ENCODE measurements at places on chromosomes 6 and 20.

GRCh38 chr6:106186172-106186571 is 100.0 kb downstream of the PRDM1 start:
- no peak for DNase-seq

DNA sequence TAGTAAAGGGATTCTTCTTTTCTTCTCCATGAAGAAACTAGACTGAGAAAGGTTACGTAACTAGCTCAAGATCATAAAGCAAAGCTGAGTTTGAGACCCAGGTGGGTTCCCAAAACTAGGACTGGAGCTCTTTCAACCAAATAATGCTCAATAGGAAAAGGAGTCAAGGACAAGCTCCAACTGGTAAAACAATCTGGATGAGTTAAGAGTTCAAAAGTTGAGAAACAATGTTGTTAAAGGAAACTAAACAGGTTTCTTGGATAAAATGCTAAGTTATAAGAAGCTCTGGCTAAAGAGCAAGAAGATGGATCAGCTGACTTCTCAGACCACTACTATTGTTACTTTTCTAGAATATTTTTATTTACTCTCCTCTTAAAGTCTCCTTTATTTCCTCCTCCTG is 137.3 kb downstream of the MMS22L start:
- no peak for DNase-seq

DNA sequence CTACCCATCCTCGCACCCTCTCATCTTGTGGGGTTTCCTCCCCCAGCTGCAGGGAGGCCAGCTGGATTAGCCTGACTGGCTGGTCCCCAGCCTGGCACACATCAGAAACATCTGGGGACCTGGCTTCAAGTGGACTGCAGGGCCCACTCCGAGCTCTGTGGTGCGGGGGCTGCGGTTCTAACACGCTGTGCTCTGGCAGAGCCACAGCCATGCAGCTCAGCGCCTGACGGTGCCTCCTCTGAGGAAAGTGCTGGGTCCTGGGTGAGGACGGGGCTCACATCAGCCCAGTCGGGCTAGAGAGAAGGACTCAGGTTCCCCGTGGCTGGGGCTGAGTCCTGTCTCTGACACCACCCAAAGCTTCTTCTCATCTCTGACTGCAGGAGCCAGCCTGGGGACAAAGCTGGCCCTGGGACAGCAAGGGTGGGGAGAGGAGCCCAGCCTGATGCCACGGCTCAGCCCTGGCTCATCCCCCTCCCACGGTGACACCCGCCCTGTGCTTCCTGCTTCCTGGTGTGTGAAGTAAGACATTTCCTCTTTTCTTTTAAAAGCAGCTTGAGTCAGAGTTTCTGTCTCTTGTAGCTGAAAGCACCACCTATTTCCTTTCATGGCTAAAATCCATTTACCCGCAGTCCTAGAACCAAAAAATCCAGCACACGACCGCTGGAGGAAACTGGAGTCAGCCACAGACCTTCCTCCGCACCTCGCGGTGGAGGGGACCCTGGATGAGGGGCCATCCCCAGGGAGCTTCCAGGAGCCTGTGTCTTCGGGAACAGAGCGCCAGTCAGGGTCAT is 127.4 kb upstream of the AFDN start:
- peak; percentile 85 for DNase-seq

DNA sequence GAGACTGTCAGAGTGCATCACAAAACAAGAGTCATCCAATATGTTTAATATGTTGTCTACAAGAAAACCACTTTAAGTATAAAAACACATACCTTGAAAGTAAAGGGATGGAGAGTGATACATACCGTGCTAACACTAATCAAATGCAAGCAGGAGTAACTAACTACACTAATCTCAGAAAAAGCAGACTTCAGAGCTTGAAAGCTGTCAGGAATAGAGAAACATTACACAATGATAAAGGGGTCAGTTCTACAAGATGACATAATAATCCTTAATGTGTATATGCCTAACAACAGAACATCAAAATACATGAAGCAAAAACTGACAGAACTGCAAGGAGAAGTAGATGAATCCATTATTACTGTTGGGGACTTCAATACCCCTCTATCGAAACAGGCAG is 59.7 kb upstream of the SMIM29 start:
- no peak for DNase-seq

DNA sequence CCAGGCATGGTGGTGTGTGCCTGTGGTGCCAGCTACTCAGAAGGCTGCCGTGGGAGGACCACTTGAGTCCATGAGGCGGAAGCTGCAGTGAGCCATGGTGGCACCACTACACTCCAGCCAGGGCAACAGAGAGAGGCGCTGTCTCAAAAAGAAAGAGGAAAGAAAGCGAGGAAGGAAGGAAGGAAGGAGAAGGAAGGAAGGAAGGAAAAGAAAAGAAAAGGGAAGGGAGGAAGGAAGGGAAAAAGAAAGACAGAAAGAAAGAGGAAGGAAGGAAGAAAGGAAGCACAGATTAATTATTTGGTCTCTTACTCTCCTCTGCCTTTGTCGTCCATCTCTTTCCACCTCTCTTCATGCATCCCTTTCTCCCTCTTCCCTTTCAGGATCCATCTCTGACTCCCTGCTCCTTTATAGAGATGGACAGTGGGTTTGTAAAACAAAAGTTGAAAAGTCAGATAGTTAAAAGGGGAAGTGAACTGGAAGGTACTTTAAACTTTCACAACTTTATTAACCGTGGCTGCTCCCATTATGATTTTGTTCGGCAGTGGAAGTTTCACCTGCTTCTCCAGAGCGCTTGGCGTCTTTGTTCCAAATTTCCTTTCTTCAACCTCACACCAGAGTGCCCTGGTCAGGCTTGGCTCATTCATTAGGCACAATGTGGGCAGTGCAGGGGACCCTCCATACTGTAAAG is 1.5 kb downstream of the HLA-DQA1 start:
- DNase-seq, result no peak

GRCh38 chr6:159217595-159218275 is 48.5 kb downstream of the FNDC1 start:
- no peak for DNase-seq

GRCh38 chr20:33042430-33042829 is 11.0 kb downstream of the BPIFB6 start:
- no peak for DNase-seq

DNA sequence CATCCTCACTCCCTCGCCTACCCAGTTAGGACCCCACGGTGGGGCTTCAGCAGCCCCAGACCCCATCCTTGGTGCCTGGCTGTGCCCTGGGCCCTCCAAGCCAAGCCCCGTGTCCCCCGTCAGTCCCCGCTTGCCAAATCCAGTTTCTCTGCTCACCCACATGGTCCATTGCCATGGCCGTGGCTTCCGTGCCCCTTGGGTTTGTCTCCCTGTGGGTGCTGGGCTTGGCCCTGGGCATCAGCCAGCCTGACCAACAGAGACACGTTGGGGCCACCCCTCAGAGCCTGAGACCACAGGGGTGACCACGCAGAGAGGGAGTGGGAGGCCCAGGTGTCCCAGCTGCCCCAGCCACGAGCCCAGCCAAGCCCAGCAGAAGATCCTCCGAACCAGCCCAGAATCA is 7.7 kb downstream of the SS18L1 start:
- no peak for DNase-seq

DNA sequence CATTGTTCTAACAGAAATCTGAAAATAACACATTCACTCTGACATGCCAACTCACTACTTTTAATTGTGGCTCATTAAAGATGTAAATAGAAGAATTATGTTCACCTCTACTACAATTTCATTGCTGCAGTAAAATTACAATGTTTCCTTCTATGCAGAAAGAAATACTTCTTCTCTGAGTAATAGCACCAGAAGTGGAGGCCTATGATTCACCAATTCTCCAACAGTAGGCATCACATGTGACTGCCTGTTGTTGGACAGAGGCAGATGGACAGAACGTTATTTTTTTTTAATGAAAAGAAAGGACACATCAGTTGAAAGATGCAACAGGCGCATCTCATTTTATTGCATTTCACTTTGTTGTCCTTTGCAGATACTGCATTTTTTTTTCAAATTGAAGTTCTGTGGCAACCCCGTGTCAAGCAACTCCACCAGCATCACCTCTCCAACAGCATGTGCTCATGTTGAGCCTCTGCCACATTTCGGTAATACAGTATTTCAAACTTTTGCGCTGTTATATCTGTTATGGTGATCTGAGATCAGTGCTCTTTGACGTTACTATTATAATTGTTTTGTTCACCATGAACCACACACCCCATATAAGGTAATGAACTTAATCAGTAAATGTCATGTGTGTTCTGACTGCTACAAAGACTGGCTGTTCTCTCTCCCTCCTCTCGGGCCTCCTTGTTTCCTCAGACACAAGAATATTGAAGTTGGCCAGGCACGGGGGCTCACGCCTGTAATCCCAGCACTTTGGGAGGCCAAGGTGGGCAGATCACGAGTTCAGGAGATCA is 121.4 kb downstream of the ATXN1 start:
- DNase-seq, result no peak

- DNase-seq, result no peak
Measured at GRCh38 chr20:59193325-59193724, 29.7 kb downstream of the ZNF831 start.

GRCh38 chr6:38349795-38350194 is 289.9 kb downstream of the BTBD9 start:
- no peak for DNase-seq

DNA sequence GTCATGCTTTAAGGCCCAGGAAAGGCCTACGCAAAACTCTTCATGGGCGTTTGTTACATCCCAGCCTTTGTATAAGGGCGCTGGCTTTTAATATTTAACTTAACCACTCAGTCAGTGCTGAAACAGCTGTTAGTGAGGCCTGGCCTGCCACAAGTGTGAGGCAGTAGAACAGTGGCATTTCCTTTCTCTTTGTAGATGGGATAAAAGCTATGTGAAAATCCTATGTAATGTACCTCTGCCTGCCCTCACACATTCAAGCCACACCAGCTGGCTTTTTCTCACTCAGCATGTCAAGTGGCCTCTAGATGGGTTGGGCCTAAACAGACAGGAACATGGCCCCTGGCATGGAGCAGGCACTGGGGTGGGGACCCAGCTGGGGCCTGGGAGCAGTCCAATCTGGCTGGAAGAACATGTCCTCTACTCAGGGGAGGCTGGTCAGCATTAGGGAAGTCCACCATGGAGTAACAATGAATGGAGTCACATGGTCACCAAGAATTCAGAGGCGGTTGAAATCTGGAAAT is 20.7 kb downstream of the CGA start:
- no peak for DNase-seq

- no peak for DNase-seq
Measured at GRCh38 chr6:18216411-18216810, 47.9 kb downstream of the DEK start.

- DNase-seq, result no peak
Measured at GRCh38 chr6:29938746-29939508, 3.4 kb upstream of the HLA-A start.

DNA sequence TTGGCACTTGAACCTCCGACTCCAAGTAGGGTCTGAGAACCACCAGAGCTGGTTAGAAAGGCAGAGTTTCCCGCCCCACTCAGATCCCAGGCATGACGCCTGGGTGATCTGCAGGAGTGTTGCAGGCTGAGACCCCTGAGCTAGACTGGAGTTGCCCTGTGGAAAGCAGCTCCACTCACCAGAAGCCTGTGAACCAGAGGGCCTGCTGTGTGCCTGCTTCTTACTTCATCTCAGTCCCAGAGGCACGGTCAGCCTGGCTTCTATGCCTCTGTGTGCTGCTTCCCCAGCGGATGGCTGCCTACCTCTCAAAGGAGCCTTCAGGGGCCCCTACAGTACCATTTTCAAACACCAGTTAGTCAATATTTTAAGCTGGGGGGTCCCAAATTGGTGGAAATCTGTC is 15.6 kb upstream of the CCN6 start:
- DNase-seq, result no peak

DNA sequence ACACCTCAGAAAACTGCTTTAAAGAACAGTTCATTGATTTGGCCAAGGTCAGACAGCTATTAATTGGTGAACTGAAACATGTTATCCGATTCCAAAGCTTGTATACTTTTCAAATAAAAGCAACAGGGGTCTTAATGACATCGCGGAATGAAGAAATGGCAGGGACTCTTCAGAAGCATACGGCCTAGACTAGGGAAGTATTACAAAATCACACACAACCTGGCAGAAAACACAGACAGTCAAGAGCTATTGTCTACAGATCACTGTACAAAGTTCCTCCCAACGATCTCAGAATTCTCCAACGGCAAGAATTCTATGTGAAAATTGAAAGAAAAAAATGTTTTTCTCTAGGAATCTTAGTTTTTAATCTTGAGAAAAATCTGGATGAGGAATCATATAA is 105.5 kb downstream of the PTPRK start:
- no peak for DNase-seq

DNA sequence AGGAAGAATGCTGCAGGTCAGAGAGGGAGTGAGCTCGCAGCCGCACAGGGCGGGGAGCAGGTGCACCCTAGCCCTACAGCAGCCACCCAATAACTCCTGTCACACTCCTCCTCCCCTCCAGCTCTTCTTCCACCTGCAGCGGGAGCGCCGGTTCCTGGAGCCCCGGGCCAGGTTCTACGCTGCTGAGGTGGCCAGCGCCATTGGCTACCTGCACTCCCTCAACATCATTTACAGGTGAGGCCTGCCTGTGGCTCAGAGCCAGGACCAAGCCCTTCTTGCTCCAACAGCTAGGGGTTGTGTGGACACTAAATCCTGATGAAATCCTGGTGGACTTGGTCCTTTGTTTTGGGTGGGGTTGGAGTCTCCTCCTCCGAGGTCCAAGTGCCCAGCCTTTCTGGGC is 11.7 kb downstream of the SGK2 start:
- no peak for DNase-seq

- peak; percentile 64 for DNase-seq
Measured at GRCh38 chr6:85641897-85642773, 551 bp downstream of the SYNCRIP start.

DNA sequence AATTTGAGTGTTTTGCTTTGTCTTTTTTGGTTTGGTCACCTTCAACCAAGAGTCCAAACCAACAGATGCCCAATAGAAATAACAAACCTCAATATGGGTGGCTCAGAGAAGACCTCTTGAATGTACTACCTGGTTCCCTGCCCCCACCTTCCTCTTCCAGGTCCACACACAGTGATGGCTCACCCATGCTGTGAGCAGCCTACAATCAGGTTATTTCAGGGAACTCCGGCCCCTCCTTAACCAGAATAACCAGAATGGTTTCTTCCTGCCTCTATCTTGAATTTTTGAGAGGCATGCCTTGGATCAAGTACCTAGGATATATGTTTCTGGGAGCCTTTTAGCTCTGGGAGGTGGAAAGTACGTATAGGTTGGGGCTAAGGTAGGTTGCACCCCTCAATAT is 327.1 kb upstream of the PRDM1 start:
- no peak for DNase-seq

DNA sequence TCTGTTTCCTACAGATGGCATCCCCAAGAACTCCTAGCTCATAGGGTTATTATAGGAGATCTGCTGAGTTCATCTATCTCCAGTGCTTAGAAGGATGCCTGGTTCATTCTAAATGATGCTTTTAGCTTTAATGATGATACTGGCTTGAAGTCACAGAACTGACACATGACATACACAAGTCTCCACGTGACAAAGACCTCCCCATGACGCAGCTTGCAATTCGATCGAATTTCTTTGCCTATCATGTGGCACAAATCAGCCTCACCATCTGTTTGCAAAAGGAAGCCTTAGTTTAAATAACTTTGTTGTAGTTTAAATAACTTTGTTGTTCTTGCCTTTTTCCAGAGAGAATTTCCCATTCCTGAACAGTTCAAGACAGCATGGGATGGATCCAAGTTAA is 44.1 kb upstream of the FAM8A1 start:
- no peak for DNase-seq

- no peak for DNase-seq
Measured at GRCh38 chr6:1057490-1058135, 254.3 kb upstream of the FOXQ1 start.
